ENCODE measurements at places on chromosomes 7 and 10. TPM values are rescaled to one million over a fixed set of nuclear protein-coding genes. Genes with fewer than 3 reads are reported as not detected.

The CBLL1 gene
- 10.9 TPM for polyA plus RNA-seq

The C1GALT1 gene
- 5.6 TPM for polyA plus RNA-seq

The SUGCT gene
- 8.8 TPM for polyA plus RNA-seq

The MLXIPL gene
- polyA plus RNA-seq, result 316 TPM

The SPDYE16 gene
- 0.05 TPM for polyA plus RNA-seq

The FAM131B gene
- polyA plus RNA-seq, result 0.06 TPM

The ZNF138 gene
- 1.4 TPM for polyA plus RNA-seq

The GRM3 gene
- polyA plus RNA-seq, result not detected

The TAS2R41 gene
- not detected for polyA plus RNA-seq

Measured in liver (tissue), 10 donors.